ENCODE measurements at places on chromosomes 5 and 9.

- no peak for DNase-seq
Measured at GRCh38 chr9:85964949-85965348, 24.0 kb downstream of the NAA35 start.

DNA sequence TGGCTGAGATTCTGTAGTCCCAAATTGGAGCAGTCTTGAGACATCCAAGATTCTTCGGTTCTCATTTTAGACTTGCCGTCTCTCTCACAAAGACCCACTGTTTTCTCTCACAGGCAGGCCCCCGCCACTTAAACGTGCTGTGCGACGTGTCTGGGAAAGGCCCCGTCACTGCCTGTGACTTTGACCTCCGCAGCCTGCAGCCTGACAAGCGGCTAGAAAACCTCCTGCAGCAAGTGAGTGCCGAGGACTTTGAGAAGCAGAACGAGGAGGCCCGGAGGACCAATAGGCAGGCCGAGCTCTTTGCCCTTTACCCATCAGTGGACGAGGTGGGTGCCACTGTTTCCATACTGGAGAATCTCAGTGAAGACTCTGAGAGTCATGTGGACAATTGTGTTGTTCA, 97.2 kb downstream of the DOCK8 start:
- DNase-seq = no peak

DNA sequence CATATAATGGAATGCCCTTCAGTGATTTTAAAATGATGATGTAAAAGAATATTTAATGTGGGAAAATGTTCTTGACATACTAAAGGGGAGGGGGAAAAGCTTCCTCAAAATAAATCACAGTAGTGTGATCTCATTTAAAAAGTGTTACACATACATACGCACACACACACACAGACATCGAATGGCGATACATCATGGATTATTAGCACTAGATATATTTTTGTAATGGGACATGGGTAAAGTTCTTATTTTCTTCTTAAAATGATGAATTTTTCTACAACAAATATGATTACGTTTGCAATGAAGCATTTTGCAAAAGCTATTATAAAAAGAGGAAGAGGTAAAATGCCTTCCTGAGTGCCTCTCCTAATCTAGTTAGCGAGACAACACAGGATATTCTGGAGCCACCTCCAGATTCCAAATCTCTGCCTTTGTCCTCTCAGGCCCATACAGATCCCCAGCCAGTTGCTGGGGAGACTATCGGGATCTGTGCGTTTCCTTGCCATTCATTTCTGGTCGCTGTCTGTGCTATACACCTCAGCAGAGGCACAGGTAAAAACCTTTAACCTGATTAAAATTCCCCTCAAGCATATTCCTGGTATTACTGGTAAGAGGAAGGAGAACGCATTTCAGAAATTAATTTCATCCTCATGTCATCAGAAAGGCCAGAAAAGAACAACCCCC, 69.6 kb downstream of the SLC28A3 start:
- no peak for DNase-seq

GRCh38 chr9:18666348-18666747, 192.4 kb downstream of the ADAMTSL1 start:
- no peak for DNase-seq

GRCh38 chr9:4596165-4596922, 65.8 kb upstream of the PLPP6 start:
- DNase-seq = peak; percentile 15

DNA sequence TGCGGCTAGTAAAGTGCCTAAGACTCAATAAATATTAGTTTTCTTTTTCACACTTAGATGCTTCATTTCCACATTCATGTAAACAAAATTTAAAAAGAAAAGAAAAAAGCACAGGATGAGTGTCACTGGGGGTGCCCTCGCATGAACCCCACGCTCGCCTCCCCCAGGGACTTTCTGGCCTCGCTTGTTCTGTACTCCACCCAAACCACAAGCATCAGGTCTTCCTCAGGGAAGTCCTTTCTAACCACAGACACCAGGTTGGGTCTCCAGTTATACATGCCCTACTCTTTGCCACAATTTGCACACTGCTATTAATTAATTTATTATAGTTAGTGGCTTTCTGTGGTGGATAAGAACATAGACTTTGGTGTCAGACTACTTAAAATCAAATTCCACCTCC, 92.4 kb downstream of the RORB start:
- no peak for DNase-seq

DNA sequence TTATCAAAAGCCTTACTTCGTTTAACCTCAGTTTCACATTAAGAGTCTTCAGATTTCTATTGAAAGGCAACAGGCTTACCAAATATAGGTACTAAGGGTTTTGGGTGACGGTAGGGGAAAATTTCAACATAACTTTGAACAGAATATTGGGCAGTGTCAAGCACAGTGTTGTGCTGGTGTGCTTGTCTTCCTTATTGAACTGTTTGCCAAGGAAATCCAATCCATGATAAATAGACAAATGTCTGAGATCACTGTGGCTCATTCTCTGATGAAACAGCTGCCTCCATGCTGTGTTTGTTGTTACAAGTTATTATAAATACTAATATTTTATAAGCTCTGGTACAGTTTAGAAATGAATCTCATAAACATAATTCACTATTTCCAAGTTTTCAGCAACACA, 730.1 kb downstream of the NR2F1-AS1 start:
- no peak for DNase-seq

DNA sequence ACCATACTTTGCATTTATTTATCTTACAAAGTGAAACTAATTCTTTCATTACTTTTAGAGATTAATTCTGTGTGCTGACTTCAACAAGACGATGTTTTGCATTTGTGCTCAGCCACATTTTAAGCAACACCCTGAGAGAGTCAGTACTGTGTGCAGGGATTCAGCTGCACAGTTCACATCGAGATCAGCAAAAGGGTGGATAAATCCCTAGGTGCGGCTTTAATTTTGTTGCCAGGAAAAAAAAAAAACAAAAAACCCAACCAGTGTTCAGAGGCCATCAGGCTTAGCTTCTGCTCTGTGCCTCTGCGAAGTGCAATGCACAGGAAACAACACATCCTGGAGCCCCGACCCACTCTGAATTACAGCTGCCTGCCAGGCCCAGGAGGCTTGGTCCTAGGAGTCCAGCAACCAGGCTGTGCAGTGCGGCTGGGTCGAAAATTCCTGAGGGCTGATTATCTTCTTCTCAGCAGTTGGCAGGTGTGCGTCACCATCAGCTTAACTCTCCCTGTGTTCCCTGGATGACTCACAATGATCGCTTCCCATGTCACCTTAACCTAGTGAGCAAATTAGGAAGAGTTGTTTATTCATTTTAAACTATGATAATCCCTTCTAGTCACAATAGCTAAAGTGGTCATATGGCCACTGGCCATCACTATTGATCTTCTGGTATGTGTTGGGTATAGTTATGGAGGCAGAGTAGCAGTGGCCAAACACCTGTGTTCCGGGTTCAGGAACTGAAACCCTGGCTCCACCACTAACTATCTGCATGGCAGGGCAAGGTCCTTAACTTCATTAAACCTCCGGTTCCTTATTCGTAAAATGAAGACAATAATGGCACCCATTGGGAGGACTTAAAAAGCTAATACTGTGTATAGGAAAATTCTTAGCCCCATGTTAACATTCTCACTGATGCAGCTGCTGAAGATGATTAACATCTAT, 31.2 kb upstream of the NDUFB6 start:
- DNase-seq = no peak

- no peak for DNase-seq
Measured at GRCh38 chr5:83965441-83965840, 244.8 kb upstream of the HAPLN1 start.

DNA sequence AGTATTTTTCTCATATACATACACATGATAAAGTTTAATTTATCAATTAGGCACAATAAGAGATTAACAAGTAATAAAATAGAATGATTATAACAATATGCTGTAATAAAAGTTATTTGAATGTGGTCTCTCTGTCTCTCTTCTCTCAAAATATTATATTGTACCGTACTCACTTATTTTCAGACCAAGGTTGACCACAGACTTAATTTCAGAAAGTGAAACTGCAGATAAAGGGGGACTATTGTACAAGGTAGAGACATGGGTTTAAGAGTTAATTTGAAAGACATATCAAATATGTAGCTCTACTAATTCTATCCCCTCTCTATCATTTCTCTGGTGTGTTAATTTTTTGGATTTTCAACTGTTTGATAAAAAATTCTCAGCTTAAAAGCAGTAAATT, 20.0 kb upstream of the C9 start:
- DNase-seq = no peak

- DNase-seq = no peak
Measured at GRCh38 chr5:15858326-15858725, 321.3 kb downstream of the MARCHF11 start.

DNA sequence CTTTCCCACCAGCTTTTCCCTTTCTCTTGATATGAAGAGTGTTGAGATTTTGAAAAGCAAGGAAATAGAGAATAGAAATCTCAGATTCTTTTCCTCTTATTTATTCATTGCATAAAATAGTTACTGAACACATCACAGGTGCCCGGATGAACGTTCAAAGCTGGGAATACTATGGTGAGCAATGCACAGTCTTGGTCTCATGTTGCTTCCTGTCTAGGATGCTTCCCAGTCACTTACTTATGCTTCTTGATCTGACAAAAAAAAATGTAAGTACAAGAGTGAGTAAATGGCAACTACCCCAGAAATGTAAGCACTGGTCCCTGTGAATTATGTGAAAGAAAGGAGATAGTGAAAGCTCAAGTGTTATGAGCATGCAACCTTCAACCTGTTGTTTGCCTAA, 153.5 kb upstream of the S1PR3 start:
- DNase-seq = no peak

- DNase-seq = no peak
Measured at GRCh38 chr5:180324601-180324950, 28.6 kb downstream of the GFPT2 start.

DNA sequence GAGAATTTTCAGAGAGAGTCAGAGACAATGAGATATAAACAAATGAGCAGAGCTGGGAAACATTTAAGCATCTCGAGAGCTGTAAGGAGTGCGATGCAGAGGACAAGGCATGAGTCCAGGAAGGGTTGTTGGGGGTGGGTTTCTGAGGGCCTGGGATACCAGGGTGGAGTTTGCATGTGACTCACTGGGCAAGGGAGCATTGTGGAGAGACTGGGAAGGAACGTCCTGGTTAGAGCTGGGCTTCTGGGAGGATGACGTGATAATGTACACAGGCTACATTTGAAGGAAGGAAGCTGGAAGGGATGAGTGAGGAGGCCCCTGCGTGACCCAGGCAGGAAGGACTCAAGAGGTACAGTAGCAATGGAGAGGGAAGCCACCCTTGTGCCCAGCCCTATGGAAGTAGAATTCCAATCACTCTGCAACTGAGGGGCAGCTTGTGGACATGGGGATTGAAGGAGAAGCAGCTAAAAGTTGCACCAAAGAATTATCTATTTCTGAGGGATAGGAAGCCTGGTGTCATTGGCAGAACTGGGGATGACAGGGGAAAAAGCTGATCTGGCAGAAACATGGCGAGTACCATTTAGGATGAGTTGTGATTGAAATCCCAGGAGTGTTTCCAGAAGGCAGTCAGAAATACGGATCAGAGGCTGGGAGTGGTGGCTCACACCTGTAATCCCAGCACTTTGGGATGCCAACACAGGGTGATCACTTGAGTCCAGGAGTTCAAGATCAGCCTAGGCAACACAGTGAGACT, 59.3 kb upstream of the AFAP1L1 start:
- no peak for DNase-seq

DNA sequence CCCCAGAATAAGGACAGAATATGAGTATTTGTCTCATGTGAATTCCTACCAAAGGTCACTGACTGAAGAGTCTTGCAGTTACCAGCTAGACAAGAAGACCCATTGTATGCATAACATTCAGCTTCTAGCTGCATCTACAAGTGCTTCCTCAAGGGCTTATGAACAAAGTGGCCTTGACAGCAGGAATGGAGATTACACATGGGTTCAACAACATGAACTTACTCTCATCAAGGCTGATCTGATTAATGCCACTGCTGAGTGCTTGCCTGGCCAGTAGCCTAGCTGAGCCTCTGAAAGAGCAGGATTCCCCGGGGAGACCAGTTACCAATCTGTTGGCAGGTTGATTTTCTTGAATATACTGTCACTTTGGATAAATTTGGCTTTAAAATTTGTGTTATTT, 76.7 kb upstream of the CHD1 start:
- no peak for DNase-seq

GRCh38 chr9:100204796-100205195, 105.8 kb downstream of the INVS start:
- no peak for DNase-seq

DNA sequence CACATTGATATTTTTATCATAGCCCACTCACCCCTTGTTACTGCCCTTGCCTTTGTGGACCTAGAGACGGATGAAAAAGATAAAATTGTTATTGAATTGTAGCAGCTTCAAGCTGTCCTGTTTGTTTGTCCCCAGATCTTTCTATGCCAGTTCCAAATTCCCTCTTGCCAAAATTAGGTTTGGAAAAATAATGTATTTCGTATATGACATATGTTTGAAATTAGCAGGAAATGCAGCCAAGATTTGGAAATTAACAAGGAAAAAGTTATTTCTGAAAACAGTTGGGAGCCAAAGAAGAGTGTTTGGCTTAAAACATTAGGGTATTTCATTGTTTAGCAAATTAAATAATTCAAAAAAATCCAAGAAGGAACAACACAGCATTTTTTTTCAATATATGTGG, 33.5 kb downstream of the SPATA31D1 start:
- no peak for DNase-seq

DNA sequence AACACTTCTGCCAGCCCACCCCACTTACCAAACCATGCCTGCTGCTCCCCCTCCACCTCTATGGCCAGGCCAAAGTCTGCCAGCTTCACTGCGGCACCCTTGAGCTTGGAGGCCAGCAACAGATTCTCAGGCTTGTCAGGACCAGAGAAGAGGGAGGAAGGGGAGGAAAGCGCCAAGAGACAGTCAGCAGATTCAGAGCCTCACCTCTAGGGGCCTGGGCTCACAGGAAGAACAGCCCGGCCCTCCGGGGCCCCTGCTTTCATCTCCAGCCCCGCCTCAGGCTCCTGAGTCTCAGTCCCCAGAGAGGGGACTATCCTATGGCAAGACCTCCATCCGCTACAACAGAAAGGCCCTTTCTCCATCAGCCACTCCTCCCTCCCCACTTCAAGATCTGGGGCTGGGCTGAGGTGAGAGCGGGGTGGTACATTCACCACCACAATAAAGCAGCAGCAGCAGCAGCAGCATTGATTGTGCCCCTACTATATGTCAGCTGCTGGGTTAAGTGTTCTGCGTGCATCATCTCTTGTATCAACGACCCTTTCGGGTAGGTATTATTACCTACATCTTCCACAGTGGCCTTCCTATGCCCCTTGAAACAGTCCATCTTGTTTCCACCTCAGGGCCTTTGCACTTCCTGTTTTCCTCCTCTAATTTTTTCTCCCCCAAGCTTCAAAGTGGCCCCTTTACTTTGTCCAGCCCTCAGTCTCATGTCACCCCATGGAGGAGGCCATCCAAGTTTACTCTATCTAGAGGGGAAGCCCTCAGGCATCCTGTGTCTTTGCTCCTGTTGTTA, 36.0 kb downstream of the CAMK2A start:
- no peak for DNase-seq

DNA sequence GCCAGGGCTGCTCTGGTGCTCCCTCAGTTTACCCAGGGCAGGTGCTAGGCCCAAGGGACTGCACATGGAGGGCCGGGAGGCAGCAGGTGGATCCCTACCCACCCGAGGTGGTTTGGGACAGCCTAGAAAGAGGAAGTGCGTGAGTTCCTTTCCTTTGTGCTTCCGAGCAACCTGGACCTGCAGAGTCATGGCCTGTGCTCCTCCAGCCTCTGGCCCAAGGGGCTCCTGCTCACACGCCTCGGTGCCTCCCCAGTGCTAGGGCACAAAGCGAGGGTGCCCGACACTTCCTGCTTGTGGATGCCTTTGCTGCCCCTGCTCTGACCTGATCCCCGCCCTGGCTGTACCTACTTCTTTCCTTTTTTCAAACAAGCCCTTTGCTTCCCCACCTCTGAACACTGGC, 79.3 kb downstream of the RXRA start:
- DNase-seq = no peak

GRCh38 chr5:126525630-126526245, 69.3 kb downstream of the ALDH7A1 start:
- DNase-seq = no peak

Measured in stimulated activated CD8-positive, alpha-beta memory T cell treated with anti-CD3 and anti-CD28 coated beads, Interleukin-7, amount 100 ng/mL, for 4 hours (primary cell).